Fibroblast of the aortic adventitia (primary cell): ENCODE measurements at places on chromosomes 11 and 22. TPM values are rescaled to one million over a fixed set of nuclear protein-coding genes. Genes with fewer than 3 reads are reported as not detected.

- no peak for DNase-seq
Observed at GRCh38 chr11:112265659-112266409, 5.2 kb upstream of the PLET1 start.

DNA sequence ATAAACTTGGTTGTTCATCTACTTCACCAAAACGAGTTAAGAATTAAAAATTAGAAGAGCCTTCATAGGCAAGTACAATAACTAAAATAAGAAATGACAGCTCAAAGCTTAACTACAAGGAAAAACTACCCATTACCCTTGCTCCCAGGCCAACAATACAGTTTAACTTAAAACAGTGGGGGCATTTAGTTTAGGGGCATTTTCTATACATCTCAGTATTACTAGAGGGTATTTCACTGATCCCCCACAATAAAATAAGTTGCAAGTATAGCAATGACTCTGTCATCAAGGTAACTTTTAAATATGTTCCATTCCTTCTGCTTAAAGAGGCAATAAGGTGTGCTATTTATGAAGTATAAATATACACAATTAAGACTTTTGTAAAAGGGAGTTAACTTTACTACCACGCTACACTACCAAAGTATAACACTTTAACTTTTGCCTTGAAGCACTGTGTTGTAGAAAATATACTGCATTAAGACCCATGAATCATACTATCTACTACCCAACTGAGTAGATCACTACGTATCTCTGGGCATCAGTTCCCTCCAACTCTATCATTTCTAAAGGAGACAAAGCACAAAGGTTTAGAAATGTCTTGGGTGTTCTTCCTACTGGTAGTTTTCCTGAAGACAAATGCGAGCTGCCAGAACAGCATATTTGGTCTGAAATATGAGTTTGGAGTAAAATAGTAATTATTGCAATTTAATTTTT is 29.8 kb downstream of the CHORDC1 start:
- DNase-seq = no peak

DNA sequence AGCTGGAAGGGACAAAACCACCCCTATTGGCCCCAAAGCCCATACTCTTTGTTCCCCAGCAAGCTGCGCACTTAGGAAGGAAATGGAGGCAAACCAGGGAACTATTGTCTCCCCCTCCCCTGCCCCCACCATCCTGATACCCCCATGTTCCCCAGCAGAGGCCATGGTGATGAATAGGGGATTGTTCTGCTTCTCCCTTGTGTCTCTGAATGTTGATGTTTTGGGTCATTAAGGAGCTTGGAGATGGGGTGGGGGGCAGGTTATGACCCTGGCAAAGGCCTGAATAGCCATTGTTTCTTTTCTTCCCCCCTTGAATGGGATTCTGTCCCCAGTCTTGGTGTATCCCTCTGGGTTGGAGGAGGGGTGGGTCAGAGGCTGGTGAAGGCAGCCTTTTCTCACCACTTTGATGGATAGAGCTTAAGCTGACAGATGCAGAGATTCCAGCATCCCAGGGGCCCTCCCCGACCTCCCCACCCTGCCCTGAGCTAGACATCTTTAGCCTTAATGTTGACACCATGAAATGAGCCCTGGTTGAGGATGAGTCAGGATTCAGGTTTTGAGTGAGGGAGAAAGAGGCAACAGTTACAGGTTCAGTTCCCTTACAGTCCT is 8.3 kb downstream of the DTX4 start:
- no peak for DNase-seq

DNA sequence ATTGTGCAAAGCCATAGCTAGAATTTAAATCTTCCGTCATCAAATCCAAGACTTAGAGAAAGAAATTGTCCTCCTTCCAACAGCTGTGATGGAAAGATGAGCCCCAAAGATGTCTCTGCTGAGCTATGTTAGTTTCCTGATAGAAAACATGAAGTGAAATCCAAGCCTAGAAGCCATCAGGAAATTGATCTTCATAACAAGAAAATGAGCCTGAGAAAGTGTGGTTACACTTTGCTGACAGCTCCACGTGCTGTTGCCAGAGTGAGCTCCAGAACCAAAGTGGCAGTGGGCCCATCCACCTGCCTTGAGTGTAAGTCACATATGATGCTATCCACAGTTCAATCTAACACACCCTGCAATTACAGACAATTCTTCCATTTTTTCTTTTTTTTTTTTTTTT is 58.0 kb upstream of the UBASH3B start:
- DNase-seq = no peak

- DNase-seq = no peak
Observed at GRCh38 chr11:17595526-17596309, 48.7 kb downstream of the OTOG start.

- no peak for DNase-seq
Observed at GRCh38 chr11:74471668-74472429, 4.5 kb upstream of the KCNE3 start.

ZNF280B gene
- total RNA-seq = 0.45 and 0.74 TPM in 2 replicates

THY1 gene
- total RNA-seq = 96.6 and 164 TPM in 2 replicates

CALCA gene
- total RNA-seq = not detected in 2 replicates

ZBTB3 gene
- 4.2 and 13.4 TPM in 2 replicates for total RNA-seq

CCDC86 gene
- 3.6 and 12.0 TPM in 2 replicates for total RNA-seq
